Omental fat pad (tissue), 4 donors: ENCODE measurements at places on chromosomes 11 and 22.

DNA sequence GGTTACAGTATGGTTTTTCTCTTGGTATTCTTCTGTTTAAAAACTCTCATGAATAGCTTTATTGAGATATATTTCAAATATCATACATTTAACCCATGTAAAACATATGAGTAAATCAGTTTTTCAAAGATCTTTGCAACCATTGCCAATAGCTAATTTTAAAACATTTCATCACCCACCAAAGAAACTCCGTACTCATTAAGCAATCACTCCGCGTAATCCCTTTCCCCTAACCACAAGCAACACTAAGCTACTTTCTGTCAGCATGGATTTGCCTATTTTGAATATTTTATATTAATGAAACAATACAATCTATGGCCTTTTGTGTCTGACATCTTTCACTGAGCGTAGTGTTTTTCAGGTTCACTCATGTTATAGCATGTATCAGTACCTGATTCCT lies 697.9 kb upstream of the ANO5 start:
- no peak for DNase-seq

- DNase-seq, result no peak
Measured at GRCh38 chr22:26830837-26831236, 173.4 kb downstream of the MIAT start.

GRCh38 chr11:10603721-10604297 lies 35.3 kb upstream of the LYVE1 start:
- no peak for DNase-seq

DNA sequence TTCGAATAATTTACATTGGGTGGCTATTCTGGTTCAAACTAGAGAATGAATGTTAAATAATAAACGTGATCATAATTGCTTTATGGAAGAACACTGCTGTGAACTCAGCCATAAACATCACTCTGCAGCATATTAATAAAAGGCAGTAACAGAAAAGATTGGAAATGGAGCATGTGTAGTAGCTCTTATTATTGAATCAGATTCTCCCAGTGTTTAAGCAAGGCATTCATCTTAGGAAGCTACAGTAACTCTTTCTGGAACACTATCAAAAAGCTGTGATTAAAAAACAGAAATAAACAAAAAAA lies 34.7 kb downstream of the ELMOD1 start:
- no peak for DNase-seq

DNA sequence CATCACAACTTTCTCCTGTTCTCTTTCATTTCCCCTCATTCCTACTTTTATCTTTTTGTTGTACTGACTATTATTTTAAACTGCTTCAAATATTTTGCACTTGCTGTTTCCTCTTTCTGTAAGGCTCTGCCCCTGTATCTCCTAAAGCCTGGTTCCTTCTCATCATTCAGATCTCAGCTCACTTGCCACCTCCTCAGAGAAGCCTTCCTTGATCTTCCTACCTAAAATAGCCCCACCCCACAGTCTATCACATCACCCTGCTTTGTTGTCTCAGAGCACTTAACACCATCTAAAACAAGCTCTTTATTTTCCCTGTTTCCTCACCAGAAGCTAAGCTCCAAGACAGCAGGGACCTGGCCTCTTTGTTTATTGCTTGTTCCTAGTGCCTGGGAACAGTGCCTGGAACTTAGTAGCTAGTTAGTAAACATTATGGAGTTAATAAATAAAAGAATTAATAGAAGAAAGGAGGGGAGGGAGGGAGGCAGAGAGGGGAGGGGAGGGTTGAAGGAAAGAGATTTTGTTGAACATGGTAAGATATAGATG lies 2.5 kb upstream of the STK33 start:
- no peak for DNase-seq

- DNase-seq, result no peak
Measured at GRCh38 chr11:65008016-65008415, 5.9 kb upstream of the ARL2 start.

GRCh38 chr11:47656260-47656885 lies 14.0 kb upstream of the MTCH2 start:
- no peak for DNase-seq

- no peak for DNase-seq
Measured at GRCh38 chr22:42397332-42398249, 34.6 kb downstream of the NFAM1 start.

- DNase-seq, result no peak
Measured at GRCh38 chr11:83938148-83938547, 652.0 kb upstream of the CCDC90B start.
